EL (cell line): ENCODE measurements at places on chromosomes 5 and 9.

DNA sequence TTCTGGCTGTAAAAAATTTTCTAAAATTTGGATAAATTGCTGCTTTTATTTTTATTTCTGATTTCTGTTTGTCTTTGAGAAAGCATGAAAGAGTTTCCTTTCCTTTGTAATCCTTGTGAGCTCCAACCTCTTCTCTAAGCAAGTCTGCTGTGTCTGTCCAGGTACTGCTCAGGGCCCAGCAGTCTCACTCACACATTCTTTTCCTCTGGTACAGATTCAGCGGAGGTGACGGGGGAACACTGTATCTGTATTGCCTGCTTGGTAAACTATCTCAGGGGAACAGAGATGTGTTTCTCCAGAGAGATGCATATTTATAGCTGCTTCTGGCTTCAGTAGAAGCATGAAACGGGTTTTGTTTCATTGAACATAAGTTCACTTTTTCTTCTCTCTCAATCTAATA lies 60.5 kb downstream of the NUP214 start:
- no peak for DNase-seq

- DNase-seq, result peak; percentile 42
These were observed 71.2 kb downstream of the C9orf50 start for GRCh38 chr9:129549684-129550083.

- no peak for DNase-seq
These were observed 25.7 kb downstream of the WWC1 start for GRCh38 chr5:168317096-168317520.

DNA sequence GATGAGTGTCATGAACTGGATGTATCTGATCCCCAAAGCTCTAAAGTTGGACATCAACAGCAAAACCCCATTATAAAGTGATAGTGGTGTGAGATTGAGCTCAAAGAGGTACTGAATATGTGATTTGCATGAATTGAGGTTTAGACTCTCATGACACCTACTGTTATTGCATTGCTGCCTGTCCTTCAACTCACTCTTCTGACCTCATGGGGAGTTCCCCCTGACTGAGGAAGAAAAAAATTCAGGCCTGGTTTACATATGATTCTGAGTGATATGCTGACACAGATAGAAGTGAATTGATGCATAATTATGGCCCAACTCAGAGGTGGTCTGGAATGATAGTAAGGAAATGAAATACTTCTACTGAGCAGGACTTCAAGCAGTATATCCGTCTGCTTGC lies 76.2 kb upstream of the CHD1 start:
- no peak for DNase-seq

- no peak for DNase-seq
These were observed 289.3 kb upstream of the TAS2R1 start for GRCh38 chr5:9919306-9920030.

DNA sequence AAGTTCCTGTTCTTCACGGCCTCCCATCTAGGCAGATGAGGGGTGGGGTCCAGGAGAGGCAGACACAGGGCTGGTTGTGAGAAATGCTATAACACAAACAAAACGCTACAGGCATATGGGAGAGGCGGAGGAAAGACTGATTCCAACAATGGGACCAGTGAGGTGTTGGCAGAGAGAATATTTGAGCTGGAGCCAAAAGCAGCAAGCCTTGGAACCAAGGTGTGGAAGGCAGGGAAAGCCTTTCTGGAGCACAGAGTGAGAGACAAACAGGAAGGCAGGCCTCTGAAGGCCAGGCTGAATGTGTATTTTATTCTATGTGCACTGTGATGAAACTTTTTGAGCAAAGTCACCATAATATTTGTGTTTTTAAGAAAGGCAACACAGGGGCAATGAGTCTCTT lies 2.9 kb downstream of the ATPSCKMT start:
- DNase-seq, result no peak

DNA sequence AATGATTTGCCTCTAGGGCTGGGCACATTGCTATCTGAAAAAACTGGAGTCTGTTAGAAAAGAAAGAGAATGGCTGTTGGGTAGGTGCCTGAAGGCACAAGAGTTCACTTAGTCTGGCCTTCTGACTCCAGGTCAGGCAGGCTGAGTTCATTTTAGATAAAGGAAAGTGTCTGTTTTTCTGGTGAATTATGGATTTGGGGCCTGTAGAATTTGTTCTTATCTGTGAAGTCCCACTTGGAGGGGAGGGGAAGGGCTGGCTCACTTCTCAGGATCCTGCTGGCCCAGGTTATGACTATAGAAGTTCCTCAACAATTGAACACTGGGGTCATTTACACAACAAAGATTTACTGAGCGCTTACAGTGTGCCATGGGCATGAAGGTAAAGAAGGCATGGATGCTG lies 11.5 kb upstream of the SEPTIN8 start:
- DNase-seq, result no peak
